AG20443 (cell line): ENCODE measurements at places on chromosomes 6 and 20.

- DNase-seq = peak; percentile 76
Measured at GRCh38 chr6:139250296-139251044, 41.3 kb downstream of the TXLNB start.

GRCh38 chr6:147509891-147510290 lies 1.4 kb downstream of the SAMD5 start:
- DNase-seq = no peak

DNA sequence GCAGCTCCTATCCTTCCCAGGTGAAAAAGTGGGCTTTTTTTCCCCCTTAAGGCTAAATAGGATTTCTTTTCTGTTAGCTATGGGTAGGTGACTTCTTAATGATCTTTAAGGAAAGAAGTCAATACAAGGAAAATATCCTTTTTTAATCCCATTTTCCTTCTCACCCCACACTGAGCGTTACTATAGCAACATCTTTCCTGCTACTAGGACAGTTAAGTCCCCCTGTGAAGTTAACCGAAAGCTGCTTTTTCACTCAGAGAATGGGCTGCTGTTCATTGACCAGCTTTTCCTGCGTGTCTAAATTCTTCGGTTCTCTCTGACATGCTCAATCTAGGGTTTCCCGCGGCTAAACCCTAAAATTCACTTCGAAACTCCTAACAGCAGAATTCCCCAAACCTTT lies 173.1 kb upstream of the AGPAT4 start:
- DNase-seq = no peak

DNA sequence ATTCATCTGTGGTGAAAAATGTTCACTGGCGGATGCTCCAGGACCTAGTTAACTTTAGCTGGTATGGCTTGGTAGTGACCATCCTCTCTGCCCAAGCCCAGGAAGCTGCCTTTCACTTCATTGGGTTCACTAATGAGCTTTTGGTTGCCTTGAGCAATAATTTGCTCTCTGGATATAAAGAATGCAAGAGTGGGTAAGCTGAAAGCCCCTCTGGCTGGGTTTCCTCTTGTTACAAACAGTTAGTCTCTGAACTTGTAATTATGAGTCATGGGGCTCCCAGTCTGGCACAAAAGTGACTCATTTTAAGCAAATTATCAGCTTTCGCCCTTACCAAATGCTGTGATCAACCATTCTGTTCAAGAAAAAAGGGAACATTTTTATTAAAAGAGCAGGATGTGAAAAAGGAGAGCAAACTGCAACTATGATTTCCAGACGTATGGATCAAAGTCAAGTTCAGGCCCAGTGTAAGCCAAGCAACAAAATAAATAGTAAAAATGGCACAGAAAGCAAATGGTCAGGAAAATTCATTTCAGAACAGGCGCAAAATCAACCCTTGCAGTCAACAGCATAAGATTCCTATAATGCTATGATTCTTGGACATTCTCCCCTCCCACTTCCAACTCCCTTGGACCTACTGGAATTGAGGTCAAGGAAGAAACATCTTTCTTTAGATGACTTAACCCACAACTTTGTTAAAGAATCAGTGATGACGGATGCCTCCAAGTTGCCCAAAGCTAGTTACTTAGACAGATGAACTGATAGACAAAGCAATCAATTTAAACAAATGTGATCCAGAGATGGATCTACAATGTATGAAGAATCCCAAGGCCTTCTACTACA lies 130.0 kb upstream of the KCNK16 start:
- DNase-seq = peak; percentile 54

- no peak for DNase-seq
Measured at GRCh38 chr20:59920944-59921343, 12.5 kb downstream of the SYCP2 start.

DNA sequence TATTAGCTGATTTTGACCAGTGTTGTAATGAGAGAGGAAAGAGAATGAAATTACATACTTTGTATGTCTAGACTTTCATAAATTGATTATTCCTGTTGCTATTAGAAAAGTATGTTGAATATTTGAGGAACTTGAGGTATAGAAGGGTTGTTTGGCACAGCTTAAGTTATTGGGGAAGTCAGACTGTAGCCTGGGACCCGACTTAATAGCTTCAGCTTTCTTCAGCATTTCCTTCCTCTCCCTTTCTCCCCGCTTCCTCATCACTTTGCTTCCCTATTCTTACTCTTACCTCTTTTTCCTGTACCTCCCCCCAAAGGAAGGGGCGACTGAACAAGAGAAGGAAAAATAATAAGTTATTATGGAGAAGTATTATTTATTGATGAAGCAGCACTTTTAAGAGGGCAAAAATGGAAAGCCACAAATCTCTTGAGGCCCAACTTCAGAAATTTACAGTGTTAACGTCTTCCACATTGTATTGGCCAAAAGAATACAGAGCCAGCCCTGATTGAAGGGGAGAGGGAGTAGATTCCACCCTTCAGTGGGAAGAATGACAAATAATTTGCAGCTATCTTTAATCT lies 7.4 kb downstream of the SENP6 start:
- DNase-seq = no peak

- peak; percentile 35 for DNase-seq
Measured at GRCh38 chr20:46699651-46700359, 9.6 kb upstream of the SLC2A10 start.

- no peak for DNase-seq
Measured at GRCh38 chr6:139243536-139243935, 48.3 kb downstream of the TXLNB start.

DNA sequence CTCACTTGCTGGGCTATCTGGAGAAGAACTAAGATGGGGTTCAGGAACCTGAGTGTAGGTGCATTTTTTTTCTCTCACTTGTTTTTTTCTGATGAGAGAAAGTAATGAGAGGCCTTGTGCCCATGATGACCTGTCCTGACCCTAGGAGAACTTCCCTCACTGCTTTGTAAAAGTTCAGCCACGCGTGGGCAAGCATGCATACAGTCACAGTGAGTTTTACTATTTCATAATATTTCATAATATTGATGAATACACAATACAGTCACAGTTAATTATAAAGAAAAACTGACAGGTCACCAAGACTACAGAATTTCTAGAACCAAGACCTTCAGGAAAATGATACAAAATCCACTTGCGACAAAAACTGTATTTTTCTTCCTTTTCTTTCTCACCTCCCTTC lies 111.8 kb downstream of the MAP7 start:
- no peak for DNase-seq

DNA sequence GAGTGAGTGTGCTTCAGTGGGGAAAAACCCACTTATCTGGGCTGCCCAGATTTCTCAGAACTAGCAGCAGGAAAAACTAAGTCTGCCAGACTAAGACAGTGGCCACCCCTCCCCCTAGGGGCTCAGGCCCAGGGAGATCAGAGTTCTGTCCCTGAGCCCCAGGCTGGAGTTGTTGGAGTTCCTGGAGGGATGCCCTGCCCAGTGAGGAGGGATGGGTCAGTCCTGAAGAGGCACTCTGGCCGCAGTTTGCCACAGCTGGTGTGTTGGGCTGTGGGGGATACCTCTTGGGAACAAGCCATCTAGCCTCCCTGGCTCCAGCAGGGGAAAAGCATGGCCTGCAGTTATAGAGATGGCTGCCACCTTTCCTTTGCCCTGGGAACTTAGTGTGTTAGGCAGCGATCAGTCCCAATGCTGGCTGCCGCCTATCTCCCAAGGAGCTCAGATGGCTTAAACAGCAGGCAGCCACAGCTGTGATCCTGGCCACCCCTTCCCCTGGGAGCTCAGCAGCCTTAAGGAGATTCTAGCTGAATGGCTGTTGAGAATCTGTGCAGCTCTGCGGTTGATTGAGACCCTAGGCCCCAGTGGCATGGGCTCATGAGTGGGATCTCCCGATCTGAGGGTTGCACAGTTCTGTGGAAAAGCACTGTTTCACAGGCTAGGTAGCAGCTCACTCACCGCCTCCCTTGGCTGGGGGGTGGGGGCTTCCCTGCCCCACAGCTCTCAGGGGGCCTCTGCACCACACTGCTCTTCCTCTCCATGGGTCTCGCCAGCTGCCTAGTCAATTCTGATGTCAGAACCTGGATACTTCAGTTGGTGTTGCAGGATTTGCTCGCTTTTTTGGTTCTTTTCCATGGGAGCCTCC lies 13.2 kb downstream of the SIRPG start:
- DNase-seq = no peak

DNA sequence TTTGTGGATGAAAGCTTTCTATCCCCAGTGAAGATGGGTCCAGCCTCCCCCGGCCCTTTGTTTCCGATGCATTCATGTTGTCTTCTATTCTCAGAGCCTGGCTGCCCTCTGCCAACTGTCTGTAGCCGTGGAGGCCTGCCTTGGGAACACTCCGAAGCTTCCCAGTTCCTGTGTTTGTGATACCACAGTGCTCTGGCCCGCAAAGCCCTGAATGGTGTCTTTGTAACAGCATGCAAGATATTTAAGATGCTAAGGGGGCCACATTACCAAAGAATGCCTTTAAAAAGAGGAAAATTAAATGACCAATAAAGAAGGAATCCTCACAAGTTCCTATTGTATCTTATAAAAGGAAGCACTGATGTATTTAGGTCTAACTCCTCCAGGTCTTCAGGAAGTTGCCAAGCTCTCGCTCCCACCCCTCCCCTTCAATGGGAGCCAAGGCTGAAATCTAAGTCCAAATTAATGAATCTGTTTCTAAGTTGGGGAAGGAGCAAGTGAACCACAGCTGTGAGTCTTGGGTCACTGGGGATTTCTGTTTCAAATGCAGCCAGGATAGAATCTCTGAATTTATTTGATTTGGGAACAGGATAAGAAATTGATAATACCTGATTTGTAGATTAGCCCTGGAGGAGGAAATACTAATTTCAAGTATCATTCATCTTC lies 596.1 kb downstream of the QKI start:
- DNase-seq = no peak

DNA sequence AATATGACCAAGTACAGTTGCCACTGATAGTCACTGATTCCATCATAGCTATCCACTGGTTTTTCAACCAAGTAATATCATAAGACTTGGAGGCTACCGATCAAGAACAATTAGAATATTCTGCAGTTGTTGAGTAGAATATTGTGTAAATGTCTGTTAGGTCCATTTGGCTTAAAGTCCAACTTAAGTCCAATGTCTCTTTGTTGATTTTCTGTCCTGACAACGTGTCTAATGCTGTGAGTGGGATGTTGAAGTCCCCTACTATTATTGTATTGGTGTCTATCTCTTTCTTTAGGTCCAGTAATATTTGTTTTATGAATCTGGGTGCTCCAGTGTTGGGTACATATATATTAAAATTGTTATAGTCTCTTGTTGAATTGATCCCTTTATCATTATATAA lies 13.9 kb downstream of the ARFGEF3 start:
- DNase-seq = no peak

DNA sequence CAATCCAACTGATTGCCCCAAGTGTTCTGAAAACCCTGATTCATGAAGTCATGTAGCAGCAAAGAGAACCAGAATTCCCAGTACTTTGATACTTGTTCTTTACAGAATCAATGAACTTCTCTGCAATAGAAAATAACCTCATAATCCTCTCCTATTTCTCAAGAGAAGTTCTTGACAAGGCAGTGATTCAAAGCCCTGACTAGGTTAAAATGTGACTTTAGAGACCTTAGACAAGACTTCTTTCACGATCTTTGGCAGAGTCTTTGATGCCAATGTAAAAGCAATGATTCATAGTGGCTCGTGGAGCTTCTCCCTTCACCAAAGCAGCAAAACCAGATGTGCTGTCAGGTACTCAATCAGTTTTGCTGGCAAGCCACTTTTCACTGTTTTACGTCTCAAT lies 95.2 kb downstream of the CDK19 start:
- no peak for DNase-seq
